ENCODE measurements at places on chromosomes 13 and 19. TPM values are rescaled to one million over a fixed set of nuclear protein-coding genes. Genes with fewer than 3 reads are reported as not detected.

The EVI5L gene
- total RNA-seq = 4.8 TPM

DNA sequence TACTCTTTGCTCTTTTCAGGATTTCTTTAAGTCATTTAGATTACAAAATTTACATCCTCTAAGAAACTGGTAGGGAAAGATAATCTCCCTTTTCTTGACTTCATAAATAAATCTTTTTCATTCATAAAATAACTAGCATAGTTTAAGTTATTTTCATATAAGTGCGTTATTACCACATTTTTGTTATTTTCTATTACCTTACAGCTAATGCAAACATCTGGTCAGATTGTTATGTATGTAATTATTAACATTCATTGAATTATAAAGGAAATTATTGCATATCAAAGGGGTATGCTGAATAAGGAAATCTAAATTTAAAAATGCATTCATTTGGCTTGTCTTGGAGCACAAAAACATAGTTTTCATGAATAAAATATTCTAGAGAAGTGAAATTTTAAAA, 55.3 kb upstream of the SLITRK1 start:
- H3K36me3 ChIP-seq = no peaks in the 10 kb centered on the region
- H3K27ac ChIP-seq = no peak overlapping the region
- H3K27me3 ChIP-seq = no peaks in the 10 kb centered on the region
- H3K4me1 ChIP-seq = no peaks in the 10 kb centered on the region

DNA sequence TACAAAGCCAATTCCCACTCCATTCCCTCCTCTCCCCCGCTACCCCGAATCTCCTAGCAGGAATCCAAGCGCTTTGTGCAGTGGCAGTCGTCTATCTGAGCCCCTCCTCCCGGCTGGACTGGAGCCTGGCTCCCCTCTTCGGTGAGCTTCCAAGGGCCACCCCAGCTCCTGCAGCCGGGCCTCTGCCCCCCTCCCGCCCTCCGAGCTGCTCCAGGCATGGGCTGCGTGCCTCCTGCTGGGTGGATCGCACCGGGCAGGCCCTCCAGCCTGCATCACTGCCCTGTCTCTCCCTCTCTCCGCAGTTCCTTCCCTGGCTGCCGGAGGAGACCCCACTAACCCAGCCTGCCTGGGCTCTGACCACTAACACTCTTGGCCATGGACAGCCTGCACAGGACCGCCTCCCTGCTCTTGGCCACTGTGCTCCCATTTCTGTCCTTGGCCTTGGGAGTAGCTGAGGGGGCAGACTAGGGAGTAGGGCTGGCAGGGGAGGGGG, 12.9 kb upstream of the LENG8 start:
- peaks cover 8% of the 10 kb centered on the region for H3K27me3 ChIP-seq
- H3K4me3 ChIP-seq = no peak overlapping the region
- no peak overlapping the region for H3K27ac ChIP-seq
- no peaks in the 10 kb centered on the region for H3K36me3 ChIP-seq
- no peak for DNase-seq
- peaks cover 25% of the 10 kb centered on the region for H3K4me1 ChIP-seq

DNA sequence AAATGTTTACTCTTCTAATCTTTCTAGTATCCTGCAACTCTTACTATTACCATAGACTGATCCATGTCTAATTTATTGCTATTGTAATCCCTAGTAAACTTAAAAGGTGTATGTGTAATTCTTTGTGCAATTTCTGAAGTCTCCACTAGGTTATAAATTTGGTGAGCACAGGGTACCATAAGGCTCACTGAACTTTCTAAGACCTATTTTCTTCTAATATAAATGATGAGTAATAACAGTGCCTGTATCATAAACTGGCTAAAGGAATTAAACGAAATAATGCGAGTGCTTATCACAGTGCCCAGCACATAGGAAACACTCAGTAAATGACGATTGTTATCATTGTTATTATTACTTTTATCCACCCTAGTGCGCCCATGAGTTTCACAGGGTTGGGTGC, 119.1 kb downstream of the KLF12 start:
- peaks cover 32% of the 10 kb centered on the region for H3K4me1 ChIP-seq
- no peak overlapping the region for H3K4me3 ChIP-seq
- H3K27ac ChIP-seq = no peak overlapping the region
- H3K36me3 ChIP-seq = peaks cover 10% of the 10 kb centered on the region

DNA sequence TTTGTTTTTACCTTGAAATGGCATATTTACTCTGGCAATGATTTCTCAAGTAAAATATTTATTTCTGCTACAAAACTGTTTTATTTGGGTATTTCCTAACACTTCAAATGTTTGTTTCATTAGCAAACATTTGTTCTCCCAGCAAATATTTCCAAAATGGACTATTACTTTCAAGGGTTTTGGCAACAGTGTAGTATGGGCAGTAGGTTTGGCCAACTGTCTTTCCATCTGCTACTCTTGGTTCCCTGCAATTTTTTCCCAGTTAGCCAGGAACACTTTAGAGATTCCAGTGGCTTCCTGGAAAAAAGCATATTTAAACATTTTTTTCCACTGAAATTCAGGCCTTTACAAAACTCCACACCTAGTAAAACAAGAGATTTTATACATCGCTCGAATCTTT, 466.6 kb downstream of the SLITRK6 start:
- H3K36me3 ChIP-seq = no peaks in the 10 kb centered on the region
- no peak overlapping the region for H3K4me3 ChIP-seq
- no peak for DNase-seq
- H3K27ac ChIP-seq = no peak overlapping the region

The TMC4 gene
- not detected for total RNA-seq

DNA sequence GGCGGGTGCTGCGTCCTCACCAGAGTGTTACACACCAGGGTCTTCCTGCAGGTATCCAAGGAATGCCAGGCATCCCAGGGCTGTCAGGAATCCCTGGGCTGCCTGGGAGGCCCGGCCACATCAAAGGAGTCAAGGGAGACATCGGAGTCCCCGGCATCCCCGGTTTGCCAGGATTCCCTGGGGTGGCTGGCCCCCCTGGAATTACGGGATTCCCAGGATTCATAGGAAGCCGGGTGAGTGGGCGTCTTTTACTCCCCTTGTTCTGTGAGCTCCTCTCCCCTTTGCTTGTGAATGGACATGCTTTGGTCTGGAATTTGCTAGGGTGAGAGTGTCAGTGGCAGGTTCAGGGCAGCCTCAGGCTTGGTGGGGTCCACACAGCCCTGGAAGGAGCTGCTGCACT, 75.9 kb downstream of the RAB20 start:
- no peaks in the 10 kb centered on the region for H3K4me1 ChIP-seq
- no peak overlapping the region for H3K4me3 ChIP-seq
- H3K27ac ChIP-seq = no peak overlapping the region

DNA sequence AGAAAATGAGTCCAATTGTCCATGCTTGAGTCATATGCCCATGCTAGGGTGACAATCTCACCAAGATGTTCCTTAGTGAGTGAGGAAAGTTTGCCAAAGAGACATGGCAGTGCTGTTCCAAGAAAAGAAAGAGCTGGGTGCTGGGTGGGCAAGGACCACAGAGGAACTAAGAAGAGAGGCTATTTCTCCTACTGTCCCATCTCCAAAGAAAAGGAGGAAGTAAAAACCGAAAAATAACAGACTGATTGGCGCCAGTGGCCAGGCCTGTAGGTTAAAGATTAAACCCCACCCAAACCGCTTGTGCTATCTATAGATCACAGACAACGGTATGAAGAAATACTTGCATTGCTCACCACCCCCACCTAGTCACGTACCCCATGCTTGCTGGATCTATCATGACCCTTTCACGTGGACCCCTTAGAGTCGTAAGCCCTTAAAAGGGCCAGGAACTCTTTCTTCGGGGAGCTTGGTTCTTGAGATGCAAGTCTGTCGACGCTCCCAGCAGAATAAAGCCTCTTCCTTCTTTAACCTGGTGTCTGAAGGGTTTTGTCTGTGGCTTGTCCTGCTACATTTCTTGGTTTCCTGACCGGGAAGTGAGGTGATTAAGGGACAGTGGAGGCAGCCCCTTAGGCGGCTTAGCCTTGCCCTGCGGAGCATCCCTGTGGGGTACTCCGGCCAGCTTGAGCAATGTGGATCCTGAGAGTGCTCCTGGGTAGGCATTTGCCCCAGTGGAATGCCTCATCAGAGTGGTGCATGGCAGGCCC, 606.5 kb downstream of the UQCRFS1 start:
- H3K27me3 ChIP-seq = no peaks in the 10 kb centered on the region
- no peak overlapping the region for H3K4me3 ChIP-seq
- no peaks in the 10 kb centered on the region for H3K4me1 ChIP-seq
- H3K36me3 ChIP-seq = no peaks in the 10 kb centered on the region

The CEACAM7 gene
- total RNA-seq = not detected

- H3K36me3 ChIP-seq = no peaks in the 10 kb centered on the region
- no peak within 1 kb of the TSS for H3K27ac ChIP-seq
- no peak within 1 kb of the TSS for H3K4me3 ChIP-seq
- peaks cover 42% of the 10 kb centered on the region for H3K27me3 ChIP-seq
Measured at GRCh38 chr19:14061751-14062557, at the start of gene PALM3. Gene PALM3 (minus strand): TSS chr19:14062076. CDS start chr19:14061980, 96 bp downstream.

The ZNF285 gene
- total RNA-seq = 2.4 TPM

GRCh38 chr19:17602872-17603510, 47.5 kb downstream of the COLGALT1 start:
- H3K27ac ChIP-seq = no peak overlapping the region
- DNase-seq = no peak
- H3K4me3 ChIP-seq = no peak overlapping the region

DNA sequence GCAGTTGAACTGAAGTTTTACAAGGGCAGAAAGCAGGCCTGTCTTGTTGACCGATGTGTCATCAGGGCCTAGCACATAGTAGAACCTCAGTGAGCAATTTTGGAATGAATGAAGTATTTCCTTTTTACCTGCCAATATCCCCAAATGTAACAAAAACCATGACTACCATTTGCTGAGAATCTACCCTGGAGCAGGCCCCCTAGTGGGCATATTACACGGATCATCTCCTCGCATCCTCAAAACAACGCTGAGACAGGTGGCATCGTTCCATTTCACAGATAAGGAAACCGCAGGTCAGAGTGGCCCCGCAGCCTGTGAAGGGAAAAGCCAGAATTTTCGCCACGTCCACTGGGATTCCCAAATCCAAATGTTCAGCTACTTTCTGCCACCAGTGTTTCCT, 77.9 kb downstream of the CACNA1A start:
- no peaks in the 10 kb centered on the region for H3K36me3 ChIP-seq
- no peaks in the 10 kb centered on the region for H3K4me1 ChIP-seq
- no peak for DNase-seq
- peaks cover 31% of the 10 kb centered on the region for H3K27me3 ChIP-seq

DNA sequence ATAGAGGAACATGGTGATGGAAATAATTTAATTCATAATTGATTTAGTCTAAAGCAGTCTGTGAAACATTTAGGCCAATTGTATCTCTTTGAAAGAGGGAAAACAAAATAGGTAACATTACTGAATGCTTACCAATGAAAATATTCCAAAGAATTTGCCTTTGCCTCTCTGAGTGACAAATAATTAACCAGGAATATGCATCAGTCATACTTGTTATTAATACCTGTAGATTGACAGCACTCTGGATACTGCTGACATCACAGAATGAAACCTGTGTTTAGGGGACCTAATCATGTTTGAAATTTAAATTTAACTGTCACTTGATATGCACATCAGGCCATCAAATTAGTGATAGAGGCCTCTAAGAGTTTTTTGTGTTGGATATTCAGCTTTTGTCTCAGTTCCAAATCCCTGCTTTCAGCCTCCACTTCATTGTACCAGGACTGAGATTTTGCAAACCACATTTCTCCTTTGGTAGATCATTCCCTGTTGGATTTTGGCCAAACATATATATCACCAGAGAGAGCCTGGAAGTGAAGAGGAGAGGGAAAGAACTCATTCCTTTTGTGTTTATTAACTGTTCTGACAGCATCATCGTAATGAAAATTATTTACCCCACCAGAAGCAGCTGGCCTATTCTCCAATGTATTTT, 64.8 kb upstream of the KLHL1 start:
- no peaks in the 10 kb centered on the region for H3K27me3 ChIP-seq
- no peak overlapping the region for H3K27ac ChIP-seq

GRCh38 chr19:14113762-14114414, 3.7 kb downstream of the PRKACA start:
- H3K27me3 ChIP-seq = no peaks in the 10 kb centered on the region
- no peak overlapping the region for H3K27ac ChIP-seq
